ENCODE measurements at places on chromosomes 5 and 9.

- no peak for DNase-seq
Measured at GRCh38 chr9:134061688-134062371, 6.0 kb downstream of the BRD3 start.

- no peak for DNase-seq
Measured at GRCh38 chr5:150279330-150280020, 10.1 kb downstream of the CAMK2A start.

- no peak for DNase-seq
Measured at GRCh38 chr5:95244479-95244878, 40.4 kb downstream of the MCTP1 start.

DNA sequence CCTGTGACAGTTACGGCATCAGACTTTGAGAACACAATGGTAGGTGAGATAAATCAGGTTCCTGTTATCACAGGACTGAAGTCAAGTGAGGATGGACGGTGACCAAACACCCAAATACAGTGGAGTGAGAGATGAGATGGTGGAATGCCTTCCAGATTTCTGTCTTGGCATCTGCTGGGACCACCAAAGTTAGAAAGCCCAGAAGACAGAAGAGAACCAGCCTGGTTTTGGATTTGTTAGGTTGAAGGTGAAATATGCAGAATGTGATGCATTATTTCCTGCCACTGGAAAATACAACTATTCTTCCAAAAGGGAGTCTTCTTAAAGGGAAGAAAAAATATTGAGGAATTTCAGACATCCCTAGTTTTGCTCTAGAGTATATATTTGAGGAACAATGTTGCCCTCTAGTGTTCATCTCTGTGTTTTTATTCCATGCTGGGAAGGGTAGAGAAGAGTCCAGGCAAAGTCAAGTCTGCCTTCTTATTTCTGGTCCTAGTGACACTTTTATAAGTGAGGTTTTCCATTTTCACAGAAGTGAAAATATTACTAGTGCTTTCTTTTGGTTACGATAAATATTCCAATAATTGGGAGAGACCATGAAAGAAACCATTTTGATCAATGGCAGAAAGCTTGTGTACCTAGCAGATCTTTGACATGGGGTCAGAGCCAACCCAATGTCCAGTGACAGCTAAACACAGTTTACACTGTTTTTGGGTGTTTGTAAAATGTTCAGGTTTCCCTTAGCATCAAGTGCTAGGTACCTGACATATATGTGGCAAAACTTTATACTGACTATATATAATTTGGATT, 142.3 kb upstream of the ANKH start:
- DNase-seq = no peak

- DNase-seq = no peak
Measured at GRCh38 chr5:67272453-67273130, 76.0 kb upstream of the CD180 start.
